ENCODE measurements at places on chromosomes 2 and 18.

- DNase-seq = no peak
These were observed 193.9 kb downstream of the NBAS start for GRCh38 chr2:15367205-15367604.

- no peak for DNase-seq
These were observed 42.5 kb upstream of the ASAP2 start for GRCh38 chr2:9164112-9164608.

- DNase-seq = no peak
These were observed 349.6 kb upstream of the KCNH7 start for GRCh38 chr2:163187995-163188655.

- DNase-seq = no peak
These were observed 8.1 kb upstream of the CYP26B1 start for GRCh38 chr2:72155737-72156136.

DNA sequence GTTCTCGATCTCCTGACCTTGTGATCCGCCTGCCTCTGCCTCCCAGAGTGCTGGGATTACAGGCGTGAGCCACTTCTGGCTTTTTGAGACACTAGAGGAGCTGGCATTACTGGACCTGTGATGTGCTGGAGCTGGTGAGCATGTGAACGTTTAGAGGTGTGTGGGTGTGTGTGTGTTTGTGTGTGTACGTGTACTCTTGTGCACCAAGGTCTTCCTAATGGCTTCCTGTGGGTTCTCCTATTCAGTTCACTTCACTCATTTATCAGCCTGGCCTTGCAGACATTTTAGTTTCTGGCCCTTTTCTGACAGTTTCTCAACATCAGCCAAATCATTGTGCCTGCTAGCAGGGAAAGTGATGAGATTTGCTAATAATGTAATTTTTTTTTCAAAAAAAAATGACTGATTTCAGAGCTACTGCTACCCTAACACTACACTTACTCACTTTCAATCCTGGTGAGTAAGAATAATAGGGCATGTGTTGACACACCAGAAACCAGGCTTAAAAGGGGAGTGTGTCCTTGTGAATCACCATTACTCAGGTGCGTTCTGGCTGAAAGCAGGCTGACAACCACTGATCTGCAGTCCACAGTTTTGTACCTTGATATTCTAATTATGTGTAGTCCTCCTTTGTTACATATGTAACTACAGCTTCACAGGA lies 41.0 kb upstream of the ACTR3 start:
- no peak for DNase-seq

- no peak for DNase-seq
These were observed 32.3 kb downstream of the NCK2 start for GRCh38 chr2:105777031-105777482.

DNA sequence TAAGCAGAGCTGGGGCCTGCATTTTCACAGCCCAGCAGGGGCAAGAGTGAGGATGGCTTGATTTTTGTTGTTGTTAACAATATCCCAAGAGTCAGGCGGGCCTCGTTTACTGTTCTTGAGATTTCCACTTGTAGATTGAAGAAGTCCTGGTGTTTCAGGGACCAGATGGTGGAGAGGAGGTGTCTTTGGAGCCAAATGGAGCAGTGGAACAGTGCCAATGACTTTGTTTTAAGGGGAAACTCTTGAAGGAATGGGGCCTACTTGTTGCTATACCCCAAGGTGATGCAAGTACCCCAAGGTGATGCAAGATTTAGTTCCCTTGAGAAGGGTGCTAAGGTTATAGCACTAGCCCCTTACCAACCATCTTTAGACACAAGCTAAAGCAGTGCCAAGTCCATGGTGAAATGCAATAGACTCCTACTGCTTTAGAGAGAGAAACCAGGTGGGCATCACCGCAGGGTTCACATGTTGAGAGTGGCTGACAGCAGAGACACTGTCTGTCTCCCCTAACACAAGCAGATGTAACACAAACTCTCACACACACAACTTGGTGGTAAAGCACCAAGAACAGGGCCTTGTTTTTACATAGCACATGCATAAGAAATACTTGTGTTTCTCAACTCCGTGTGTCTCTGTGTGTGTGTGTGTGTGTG lies 44.0 kb downstream of the HK2 start:
- DNase-seq = no peak

- no peak for DNase-seq
These were observed 393.3 kb upstream of the HNRNPA3 start for GRCh38 chr2:176819306-176819705.

DNA sequence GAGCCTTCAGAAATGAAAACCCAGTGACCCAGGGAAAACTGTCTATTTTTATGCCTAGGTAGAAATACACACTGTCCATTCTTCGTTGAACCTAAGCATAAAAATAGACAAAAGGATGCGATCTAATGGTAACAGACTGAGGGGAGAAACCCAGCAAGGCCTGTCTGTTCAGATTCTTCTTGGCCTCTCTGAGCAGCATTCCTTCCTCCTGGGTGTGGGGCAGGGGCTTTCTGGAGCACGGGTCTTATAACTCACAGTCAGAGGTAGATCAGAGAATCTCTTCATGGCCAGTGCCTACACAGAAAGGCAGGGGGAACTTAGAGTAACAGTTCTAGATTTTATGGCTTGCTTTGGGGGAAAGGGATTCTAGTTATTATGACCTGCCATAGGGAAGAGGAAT lies 56.0 kb downstream of the PKDCC start:
- no peak for DNase-seq

DNA sequence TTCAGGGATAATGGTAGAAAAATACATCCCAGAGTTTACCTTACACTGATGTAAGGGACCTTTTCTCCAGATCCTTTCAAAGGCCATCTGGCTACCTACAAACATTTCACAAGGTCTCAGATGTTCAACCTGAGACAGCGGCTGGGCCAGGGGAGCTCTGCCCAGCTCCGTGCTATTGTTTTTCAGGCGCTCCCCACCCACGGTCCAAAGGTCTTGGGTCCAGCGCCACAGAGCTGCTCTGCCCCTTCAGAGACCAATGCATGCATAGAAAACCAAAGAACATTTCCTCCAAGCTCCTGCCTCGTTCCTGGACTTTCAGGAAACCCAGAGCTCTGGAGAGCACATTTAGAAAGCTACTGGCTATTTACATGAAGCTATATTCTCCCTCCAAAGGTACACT lies 40.3 kb downstream of the COPS8 start:
- DNase-seq = no peak

DNA sequence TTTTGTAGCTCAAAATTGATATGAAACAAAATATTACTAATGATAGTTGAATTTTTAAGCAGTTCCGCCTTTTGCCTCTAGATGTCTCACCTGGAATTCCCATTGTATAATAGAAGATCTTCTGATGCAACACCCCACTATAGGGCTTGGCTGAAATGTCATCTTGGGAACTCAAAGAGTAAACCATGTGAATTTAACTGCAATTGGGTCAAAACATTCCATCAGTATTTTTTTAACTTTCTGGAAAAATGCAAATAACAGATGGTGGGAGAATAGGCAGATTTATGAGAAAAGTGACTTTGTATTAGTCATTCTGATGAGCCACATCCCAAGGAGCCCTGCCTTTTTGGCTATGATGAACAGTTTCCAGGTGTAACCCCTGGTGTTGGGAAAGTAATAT lies 489.9 kb downstream of the NYAP2 start:
- DNase-seq = no peak

- no peak for DNase-seq
These were observed 346.1 kb upstream of the KYNU start for GRCh38 chr2:142531377-142531776.

GRCh38 chr2:29066997-29067605 lies 7.2 kb downstream of the PCARE start:
- no peak for DNase-seq

GRCh38 chr18:25621144-25621543 lies 269.2 kb upstream of the ZNF521 start:
- DNase-seq = no peak

DNA sequence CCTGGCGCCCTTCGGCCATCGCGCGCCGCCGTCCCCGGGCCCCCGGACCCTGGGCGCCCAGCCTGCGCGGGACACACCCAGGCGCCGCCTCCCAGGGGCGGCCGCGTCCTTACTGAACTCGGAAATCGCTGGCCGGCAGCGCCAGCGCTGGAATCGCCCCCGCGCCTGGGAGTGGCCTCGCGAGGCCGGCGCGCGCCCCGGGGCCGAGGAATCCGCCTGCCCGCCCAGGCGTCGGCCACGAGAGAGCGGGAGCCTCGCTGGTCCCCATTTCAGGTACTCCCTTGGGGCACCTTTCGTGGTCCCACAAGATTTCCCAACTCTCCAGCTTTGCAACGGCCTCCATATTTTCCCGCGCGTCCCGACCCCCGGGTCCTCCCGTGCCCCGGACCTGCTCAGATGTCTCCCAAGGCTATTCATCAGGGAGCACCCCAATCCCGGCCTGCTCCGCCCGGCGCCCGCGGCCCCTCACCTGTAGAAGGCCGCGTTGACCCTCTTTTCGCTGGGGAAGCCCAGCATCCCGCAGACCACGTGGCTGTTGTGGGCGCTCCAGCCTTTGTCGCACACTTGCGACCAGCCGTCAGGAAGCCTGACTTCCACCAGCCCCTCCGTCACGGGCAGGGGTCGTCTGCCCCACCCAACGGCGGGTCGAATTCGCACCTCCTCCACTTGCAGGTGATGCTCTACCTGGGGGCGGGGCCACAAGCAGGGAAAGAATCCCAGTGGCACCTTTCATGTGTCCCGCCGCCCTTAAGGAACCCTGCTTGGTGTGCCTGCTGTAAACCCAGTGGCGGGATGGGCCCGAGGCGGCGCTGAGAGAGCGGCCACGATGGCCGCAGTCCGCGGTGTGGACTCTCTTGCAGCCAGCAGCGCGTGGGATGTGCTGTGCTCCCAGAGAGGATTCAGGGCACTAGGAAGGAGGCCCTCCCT lies 4.6 kb downstream of the LOXL3 start:
- no peak for DNase-seq

GRCh38 chr2:98876741-98877140 lies 59.3 kb downstream of the CRACDL start:
- DNase-seq = no peak

DNA sequence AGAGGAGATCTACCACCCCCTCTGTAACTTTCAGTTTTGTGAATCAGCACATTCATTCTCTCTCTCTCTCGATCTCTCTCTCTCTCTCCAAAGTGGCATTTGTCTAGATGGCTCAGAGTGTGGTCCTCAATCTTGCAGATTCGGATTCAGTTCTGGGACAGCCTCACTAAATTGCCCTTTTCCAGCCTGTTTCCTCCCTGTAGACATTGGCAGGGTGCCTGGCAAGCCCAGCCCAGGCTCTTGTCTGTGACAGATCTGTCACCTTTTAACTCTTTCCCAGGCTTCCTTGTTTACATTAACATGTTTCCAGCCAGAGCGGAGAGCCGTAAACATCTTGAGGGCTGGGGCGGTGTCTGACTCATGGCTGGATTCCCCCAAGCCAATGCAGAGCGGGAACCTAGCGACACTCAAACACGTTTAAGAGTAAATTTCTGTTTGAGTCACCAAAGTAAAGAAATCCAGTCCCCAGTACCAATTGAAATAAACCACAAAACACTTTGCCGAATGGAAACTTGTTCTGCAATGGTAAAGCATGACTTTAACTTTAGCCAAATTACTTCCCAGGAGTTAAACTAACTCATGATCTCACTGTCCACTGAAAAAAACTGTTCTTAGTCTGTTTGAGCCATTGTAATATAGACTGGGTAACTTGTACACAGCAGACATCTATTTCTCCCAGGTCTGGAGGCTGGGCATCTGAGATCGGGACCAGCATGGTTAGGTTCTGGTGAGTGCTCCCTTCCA lies 6.6 kb upstream of the CYP27C1 start:
- DNase-seq = no peak

GRCh38 chr2:196213252-196213980 lies 42.0 kb upstream of the STK17B start:
- no peak for DNase-seq

DNA sequence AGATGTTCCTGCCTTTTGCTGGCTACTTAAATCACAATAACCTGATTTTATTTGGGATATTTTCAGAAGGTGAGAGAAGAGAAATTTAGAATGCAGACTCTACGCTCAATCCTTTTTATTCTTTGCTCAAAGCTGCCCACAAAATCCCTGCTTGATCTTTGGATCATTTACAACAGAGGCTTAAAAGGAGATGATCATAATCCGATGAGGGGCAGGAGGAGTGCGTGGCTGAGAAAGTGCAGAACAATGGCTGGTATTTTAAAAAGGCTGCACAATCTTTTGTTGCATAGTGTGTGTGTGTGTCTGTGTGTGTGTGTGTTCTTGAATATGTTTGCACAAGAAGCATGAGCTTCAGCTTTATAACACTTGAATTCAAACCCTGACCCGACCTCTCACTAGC lies 256.3 kb upstream of the MYT1L start:
- DNase-seq = no peak

- DNase-seq = peak; percentile 16
These were observed 37.3 kb downstream of the ST3GAL5 start for GRCh38 chr2:85851253-85852151.

DNA sequence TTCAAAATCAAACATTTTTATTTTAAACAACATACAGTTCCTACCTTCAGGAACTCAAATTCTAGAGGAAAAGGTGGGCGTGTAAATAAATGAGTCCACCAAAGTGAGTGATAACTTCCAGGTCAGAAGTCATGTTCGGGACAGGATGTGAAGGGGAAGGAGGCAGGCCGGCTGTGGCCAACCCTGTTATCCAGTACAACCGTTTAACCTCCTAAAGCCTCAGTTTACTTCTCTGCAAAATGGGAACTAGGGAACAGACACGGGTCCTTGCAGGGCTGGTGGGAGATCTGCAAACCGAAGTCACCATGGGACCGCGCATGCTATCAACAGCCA lies 373 bp downstream of the EIPR1 start:
- no peak for DNase-seq

DNA sequence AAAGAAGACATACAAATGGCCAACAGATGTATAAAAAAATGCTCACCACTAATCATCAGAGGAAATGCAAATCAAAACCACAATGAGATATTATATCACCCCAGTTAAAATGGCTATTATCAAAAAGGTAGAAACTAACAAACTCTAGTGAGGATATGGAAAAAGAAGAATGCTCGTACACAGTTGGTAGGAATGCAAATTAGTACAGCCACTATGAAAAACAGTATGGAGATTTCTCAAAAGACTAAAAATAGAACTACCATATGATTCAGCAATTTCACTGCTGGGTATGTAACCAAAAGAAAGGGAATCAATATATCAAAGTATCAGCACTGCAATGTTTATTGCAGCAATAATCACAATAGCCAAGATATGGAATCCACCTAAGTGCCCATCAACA lies 519.3 kb upstream of the HNMT start:
- DNase-seq = no peak

- DNase-seq = no peak
These were observed 101.1 kb upstream of the OTOS start for GRCh38 chr2:240241572-240241971.

- no peak for DNase-seq
These were observed 154.2 kb downstream of the FAM210A start for GRCh38 chr18:13572148-13572547.

GRCh38 chr2:127678531-127678930 lies 3.2 kb upstream of the LIMS2 start:
- no peak for DNase-seq
